NCI-H187 (cell line): ENCODE measurements at places on chromosomes 2 and 18.

DNA sequence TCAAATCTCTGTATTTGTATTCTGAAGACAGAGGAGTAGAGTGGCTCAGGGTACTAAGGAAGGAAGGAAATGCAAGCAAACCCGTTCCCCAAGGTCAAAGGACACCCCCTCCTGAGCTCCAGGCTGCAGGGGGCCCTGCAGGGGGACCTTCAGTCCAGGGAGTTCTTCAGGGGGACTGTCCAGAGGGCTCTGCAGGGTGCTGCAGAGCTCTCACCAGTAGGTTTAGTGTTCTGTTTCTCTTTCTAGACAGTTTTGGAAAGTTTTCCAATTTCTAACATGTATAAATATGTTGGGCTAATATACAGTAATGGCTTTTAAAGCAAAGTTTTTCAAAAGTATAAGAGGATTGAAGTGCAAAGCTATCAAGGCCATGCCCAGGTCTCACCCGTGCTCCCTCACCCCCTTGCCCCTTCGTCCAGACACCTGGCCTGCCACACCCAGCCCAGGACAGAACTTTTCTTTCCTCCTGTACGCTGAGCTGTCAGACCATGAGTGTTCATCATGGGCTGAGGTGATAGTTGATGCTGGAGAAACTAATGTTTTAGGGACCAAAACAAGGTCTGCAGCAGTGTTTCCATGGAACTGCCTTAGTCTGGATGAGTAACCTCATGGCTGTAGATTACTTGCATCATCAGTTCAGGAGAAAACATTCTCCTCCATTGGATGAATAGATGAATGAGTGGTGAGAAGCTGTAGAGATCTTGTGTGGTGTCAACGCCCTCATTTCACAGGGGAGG lies 134.2 kb downstream of the GLI2 start:
- no peak for DNase-seq

DNA sequence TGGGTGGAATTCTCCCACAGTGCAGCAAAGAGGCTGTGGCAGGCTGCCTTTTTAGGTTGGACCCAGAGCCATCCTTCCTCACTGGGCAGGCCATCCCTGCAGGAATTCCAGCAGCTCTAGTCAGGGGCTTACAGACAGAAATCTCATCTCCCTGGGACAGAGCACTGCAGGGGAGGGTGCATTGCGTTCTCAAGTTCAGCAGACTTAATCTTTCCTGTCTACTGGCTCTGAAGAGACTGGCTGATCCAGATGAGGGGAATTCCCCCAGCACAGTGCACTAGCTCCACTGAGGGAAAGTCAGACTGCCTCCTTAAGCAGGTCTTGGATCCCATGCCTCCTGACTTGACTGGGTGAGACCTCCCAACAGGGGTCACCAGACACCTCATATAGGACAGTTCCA lies 899.7 kb upstream of the VRK2 start:
- DNase-seq: no peak

GRCh38 chr2:120237491-120237902 lies 14.3 kb upstream of the TMEM185B start:
- DNase-seq: no peak

DNA sequence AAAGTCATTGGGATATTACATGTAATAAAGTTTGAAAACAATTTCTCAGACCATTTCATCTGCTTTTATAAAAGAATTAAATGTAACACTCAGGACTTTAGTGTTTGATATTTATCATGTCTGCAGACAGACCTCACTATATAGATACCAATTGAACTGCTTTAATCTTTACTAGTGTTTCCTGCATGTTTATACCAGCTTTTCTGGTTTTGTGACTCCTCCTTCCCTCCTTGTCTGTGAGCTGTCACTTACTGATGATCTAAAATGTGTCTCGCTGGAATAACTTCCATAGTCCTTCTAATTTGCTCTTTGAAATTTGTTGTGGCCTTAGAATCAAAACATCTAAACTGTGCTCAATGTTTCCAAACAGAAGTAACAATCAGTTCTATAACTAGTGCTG lies 71.3 kb upstream of the TWSG1 start:
- no peak for DNase-seq

- no peak for DNase-seq
Measured at GRCh38 chr18:34838669-34839068, 128.6 kb downstream of the DTNA start.

- no peak for DNase-seq
Measured at GRCh38 chr2:127092901-127093516, 13.9 kb downstream of the BIN1 start.

GRCh38 chr2:135803278-135803677 lies 33.7 kb downstream of the LCT start:
- no peak for DNase-seq

DNA sequence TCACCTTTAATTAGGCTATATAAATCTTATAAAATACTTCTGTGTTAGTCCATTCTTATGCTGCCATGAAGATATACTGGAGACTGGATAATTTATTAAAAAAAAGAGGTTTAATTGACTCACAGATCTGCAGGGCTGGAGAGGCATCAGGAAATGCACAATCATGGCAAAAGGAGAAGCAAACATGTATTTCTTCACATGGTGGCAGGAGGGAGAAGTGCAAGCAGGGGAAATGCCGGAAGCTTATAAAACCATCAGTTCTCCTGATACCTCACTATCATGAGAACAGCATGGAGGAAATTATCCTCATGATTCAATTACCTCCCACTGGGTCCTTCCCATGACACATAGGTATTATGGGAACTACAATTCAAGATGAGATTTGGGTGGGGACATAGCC lies 504.4 kb downstream of the RIT2 start:
- no peak for DNase-seq

DNA sequence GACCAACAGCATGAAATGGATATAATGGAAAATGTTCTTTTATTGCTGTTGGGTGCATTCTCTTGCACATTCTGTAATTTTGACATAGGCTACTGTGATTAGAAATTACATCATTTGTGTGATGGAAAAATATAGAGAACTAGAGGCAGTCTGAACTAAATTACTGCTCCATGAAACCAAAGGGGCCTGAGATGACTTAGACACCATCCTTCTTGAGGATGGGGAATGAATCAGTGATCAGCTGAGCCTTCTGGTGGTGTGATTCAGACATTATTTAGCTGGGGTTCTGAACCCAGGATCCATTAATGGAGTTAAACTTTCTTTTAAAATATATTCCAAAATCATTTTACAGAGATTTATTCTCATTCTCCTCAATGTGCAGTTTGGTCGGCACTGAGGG lies 135.8 kb downstream of the LDLRAD4 start:
- no peak for DNase-seq

DNA sequence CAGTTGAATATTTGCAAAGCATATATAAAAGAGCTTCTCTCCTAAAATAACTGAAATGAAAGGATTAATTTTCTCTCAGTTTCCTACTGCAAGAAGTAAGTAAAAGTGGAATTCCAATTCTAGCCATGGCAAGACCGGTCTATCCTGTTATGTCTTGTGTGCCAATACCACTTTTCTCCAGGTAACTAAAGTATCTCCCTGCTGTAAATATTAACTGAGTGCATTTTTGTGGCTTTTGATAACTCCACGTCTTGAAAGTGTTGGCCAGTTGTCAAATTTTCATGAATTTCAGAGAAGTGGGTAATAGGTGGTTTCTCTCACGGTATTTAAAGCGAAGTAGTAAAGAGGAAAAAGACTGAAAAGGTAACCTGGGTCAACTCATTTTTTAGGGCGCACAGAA lies 225.9 kb downstream of the NEDD4L start:
- no peak for DNase-seq
